ENCODE measurements at places on chromosomes 7 and 10.

GRCh38 chr10:88964869-88965415 lies 12.4 kb upstream of the ACTA2 start:
- no peak for DNase-seq

- DNase-seq, result no peak
Measured at GRCh38 chr10:42431095-42431494, 207.3 kb downstream of the ZNF33B start.

DNA sequence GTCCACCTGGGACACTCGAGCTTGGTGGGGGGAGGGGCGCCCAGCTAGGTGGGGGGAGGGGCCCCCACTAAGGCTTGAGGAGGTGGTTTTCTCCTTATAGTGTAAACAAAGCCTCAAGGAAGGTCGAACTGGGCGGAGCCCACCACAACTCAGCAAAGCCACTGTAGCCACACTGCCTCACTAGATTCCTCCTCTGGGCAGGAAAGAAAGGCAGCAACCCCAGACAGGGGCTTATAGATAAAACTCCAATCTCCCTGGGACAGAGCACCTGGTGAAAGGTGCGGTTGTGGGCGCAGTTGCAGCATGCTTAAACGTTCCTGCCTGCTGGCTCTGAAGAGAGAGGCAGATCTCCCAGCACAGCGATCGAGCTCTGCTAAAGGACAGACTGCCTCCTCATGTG lies 133.1 kb downstream of the SNX13 start:
- DNase-seq, result no peak

GRCh38 chr7:67760971-67761370 lies 764.3 kb downstream of the TYW1 start:
- DNase-seq, result no peak

DNA sequence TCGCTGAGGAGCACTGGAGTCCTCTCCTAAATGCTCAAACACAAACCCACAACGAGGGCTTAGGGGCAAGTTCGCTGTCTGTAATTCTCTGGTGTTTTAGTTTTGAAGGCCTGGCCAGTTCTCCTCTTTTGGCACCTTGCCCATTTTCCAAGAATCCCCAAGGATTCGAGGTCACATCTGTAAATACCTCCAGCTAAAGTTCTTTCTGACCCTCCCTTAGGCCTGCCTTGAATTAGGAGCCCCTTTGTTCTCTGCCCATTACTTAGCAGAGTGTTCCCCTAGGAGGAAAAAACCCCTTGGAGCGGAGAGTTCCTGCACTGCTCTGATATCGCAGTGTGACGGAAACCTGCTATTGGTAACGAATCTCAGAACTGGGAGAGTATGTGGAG lies 743 bp upstream of the PYROXD2 start:
- no peak for DNase-seq

GRCh38 chr10:35300063-35300699 lies 36.1 kb upstream of the CCNY start:
- no peak for DNase-seq

DNA sequence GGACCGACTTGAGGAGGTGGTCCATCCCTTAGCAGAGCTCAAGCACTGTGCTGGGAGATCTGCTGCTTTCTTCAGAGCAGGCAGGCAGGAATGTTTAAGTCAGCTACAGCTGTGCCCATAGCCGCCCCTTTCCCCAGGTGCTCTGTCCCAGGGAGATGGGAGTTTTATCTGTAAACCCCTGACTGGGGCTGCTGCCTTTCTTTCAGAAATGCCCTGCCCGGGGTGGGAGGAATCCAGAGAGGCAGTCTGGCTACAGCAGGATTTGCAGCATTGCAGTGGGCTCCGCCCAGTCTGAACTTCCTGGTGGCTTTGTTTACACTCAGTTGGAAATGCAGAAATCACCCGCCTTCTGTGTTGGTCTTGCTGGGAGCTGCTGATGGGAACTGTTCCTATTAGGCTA lies 51.2 kb upstream of the SEMA3A start:
- peak; percentile 33 for DNase-seq

DNA sequence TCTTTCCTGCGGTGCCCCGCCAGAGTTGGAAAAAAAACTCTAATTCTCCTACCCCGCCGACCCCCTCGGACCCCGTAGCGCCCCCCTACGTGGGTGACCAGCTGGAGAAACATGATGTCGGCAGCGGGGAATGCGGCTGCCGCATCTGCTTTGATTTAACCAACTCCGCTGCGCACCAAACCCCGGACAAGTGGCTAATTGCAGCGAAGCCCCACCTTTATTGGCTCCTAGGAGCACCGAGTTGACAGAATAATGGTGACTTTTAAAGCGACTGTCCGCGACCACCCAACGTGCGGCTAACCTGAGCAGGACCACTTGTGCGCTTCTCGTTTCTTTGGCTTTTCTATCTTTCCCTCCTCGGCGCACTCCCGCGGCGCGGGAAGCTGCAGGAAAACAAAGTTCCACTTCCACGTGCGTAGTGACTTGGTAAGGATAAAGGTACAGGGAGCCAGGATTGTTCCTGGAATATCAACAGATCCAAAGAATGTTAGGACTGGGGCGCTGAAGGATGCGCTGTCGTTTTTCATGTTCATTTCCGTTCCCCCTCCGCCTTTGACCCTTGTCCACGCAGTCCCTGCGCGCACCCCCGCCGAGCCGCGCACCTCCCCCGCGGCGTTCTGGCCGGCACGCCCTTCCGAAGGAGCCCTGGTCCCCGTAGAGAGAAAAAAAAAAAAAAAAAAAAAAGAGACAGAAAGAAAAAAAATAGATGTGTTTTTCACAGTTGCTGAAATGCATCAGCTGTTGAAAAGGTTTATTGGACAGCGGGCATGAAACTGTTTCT lies 1.4 kb downstream of the WNT16 start:
- DNase-seq, result peak; percentile 57

- no peak for DNase-seq
Measured at GRCh38 chr10:99875473-99875872, 93.0 kb downstream of the ABCC2 start.

GRCh38 chr10:91788527-91788926 lies 9.7 kb upstream of the TNKS2 start:
- DNase-seq, result no peak

GRCh38 chr10:28663576-28664368 lies 13.5 kb upstream of the BAMBI start:
- DNase-seq, result peak; percentile 78

DNA sequence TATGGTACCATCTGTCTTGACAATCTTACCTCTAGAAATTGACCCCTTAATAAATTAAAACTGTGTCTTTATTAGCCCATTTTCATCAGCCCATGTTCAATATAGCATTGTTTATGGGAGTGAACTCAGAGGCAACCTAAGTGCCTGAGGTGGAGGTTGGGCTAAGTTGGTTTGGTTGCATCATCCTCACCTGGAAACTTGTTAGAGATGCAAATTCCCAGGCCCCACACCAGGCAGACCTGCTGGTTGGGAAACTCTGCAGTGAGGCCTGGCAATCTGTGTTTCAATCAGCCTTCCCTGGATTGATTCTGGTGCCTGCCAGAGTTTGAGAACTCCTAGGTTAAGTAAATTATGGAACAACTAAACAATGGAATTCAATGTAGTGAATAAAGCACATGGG lies 9.4 kb upstream of the FAM170B start:
- DNase-seq, result no peak

DNA sequence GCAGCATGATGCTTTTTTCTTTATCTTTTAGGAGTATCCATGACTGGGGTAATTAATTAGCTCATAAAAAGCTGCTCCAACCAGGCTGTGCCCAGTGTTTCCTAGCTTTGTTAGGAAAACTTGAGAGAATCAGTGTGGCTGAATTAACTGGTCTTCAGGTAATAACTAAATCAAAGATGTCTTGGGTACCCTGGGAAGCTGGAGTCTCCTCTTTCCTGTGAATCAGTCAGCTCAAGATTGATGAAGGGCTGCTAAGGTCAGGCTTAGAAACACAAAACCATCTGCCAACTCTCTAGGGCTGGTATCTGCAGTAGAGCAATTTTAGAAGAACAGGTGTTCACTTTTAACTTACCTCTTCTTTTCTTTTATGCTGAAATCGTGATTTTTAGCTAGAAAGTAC lies 21.4 kb upstream of the ATOH7 start:
- DNase-seq, result no peak

DNA sequence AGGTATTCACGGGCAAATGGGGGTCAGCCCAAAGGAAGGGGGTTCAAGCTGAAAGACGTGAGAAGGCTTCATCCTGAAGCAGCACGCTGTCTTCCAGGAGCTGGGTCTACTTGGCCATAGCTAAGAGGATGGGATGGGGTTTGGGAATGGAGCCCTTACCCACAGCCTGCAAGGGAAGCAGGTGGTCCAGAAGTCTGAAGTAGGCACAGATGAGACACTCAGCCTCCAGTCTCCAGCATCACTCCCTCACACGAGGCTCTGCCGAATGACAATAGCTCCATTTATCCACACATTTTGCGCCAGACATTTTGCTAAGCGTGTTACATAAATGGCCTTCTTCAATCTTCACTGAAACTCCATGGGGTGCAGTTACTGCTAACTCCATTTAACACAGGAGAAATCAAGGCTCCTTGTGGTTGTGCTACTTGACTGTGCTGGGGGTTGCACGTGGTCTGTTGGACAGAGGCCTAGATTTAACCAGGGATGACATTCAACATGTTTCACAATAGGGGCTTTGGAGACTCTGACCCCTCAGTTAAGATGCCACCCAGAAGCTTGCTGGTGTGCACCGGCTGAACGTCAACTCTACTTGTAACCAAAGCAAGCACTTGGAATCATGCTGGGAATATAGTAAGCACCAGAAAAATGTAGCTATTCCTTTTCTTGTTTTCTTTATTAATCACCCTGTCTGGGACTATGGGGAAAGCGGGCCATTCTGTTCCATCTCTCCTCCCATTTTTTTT lies 85.3 kb downstream of the FAM241B start:
- DNase-seq, result no peak

DNA sequence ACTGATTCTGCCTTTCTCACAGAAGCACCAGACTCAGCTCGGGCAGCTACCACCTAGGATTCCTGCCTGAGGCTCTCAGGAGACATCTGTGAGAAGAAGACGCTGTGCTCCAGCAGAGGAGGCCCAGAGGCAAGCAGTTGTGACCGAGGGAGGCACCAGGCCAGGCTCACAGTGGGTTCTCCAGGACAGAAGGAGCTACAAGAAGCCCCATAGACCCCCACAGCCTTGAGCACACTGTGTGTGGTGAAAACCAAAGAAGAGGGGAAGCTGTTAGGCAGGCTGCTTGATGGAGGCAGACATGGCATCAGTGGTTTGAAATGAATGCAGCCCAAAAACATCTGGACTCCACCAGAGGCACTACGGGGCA lies 198.8 kb downstream of the GRID1 start:
- DNase-seq, result no peak

- DNase-seq, result no peak
Measured at GRCh38 chr10:70809726-70810125, 6.0 kb upstream of the SGPL1 start.

- no peak for DNase-seq
Measured at GRCh38 chr7:57203161-57203791, 71.0 kb upstream of the ZNF479 start.

GRCh38 chr7:27689150-27689549 lies 26.5 kb upstream of the HIBADH start:
- DNase-seq, result no peak

GRCh38 chr7:25031432-25031831 lies 51.5 kb upstream of the OSBPL3 start:
- no peak for DNase-seq

- DNase-seq, result no peak
Measured at GRCh38 chr10:63209705-63210104, 76.6 kb downstream of the NRBF2 start.

GRCh38 chr7:132866551-132866950 lies 215.3 kb downstream of the CHCHD3 start:
- no peak for DNase-seq

DNA sequence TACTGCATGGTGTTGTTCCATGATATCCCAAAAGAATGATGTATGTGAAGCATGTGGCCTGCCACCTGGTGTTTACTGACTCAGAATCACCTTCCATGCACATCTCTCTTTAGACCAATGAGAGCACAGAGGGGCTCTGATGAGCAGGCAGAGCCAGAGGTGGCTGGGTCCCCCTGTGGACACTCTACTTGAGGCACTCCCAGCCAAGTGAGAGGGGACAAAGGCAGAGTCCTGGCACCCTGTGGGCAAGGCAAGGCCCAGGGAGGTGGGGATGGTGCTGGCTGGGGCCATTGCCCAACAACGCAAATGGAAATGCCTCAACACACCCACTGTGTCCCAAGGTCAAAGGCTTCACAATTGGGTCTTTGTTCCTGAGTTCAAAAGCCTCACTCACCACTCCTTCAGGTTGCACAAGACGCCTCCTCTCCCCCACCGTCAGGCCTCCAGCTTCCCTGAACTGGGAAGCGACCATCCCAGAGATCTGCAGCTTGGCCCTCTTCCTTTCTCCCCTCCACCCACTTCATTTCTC lies 164.6 kb downstream of the NEURL1 start:
- DNase-seq, result peak; percentile 5

GRCh38 chr7:127892488-127893314 lies 138.5 kb downstream of the LRRC4 start:
- DNase-seq, result no peak

DNA sequence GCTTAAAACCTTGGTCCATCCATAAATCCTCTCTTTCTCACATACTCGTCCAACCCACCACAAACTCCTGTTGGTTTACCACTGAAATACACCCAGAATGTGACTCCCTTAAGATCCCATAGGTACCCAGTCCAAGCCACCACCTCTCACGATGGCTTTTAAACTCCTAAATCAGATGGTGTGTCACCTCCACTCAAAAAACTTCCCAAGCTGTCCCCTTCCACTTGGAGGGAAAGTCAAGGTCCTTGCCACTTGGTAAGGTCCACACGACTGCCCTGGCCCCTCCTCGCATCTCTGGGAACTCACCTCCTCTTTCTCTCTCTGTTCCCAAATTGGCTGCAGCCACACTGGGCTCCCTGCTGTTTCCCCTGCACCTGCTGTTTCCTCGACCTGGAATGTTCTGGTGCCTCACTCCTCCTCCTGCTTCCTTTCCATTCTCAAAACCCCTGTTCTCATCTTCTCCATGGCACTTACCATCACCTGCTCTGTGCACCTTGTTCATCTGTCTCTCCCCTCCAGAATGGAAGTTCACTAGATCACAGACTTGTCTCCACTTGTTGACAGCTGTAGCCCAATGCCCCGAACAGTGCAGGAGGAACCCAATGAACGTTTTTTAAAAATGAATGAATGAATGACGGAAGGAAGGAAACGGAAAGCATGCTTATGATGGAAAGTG lies 23.0 kb downstream of the ZFAND2A start:
- DNase-seq, result peak; percentile 37

DNA sequence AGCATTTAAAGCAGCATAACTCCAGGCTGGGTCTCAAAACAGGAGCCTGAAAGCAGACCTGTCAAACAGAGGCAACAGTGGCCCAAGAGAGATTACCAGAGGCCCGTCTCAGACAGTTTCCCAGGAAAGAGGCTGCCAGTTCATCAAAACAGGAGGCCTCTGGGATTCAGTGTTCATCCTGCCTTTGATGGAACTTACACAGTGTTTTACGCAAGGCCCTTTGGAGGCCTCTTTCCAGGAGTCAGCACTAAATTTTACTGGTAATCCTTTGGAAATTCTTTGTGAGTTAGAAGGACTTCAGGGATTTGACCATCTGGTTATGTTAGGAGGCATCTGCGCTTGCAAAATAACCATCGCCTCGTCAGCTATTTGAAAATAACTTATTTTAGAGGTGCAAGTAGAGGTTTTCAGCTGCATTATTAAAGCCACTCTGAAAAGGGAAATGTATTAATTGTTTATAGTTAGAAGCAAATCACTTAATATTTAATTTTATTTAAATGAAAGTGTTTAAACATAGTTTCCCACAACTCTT lies 501.2 kb upstream of the COBL start:
- DNase-seq, result no peak

GRCh38 chr7:26153241-26153822 lies 1.3 kb downstream of the NFE2L3 start:
- DNase-seq, result no peak

Data from NCI-H2081 (cell line).